ENCODE measurements at places on chromosomes 16 and 17.

DNA sequence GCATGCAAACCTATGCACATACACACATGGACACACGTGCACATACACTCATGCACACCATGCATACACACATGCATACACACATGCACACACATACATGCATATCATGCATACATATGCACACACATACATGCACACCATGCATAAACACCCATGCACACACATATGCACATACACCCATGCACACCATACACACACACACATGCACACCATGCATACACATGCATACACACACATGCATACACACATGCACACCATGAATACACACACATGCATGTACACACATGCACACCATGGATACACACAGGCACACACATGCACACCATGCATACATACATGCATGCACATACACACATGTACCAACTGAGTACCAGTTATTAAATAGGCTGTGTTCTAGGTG is 543.3 kb upstream of the EEF2KMT start:
- DNase-seq, result no peak

GRCh38 chr17:41064301-41064700 is 1.4 kb downstream of the KRTAP2-4 start:
- DNase-seq, result no peak

GRCh38 chr16:595942-596735 is 6.3 kb downstream of the RAB40C start:
- DNase-seq, result no peak

DNA sequence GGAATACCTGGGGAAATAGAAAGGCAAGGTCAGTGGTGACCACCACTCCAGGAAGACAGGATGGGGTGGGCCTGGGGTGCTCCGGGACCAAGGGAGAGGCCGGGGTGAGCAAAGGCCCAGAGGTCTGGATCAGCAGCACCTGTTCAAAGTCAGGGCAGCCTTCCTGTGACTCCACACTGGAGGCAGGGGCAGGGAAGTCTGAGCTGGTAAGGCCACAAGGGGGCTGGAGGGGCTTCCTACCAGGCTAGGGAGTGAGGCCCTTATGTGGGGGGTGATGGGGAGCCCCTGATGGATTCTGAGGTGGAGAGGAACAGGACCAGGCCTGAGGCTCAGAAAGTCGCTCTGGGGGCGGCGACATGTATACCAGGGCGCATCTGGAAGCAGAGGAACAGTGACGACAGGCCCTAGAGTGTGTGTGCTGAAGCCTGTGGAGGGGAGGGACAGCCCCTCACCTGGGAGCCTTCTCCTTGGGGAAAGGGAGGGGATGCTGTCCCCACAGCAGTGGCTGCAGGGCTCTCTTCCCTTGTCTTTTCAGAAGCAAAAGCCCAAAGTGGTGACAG is 3.7 kb downstream of the C16orf78 start:
- DNase-seq, result no peak

DNA sequence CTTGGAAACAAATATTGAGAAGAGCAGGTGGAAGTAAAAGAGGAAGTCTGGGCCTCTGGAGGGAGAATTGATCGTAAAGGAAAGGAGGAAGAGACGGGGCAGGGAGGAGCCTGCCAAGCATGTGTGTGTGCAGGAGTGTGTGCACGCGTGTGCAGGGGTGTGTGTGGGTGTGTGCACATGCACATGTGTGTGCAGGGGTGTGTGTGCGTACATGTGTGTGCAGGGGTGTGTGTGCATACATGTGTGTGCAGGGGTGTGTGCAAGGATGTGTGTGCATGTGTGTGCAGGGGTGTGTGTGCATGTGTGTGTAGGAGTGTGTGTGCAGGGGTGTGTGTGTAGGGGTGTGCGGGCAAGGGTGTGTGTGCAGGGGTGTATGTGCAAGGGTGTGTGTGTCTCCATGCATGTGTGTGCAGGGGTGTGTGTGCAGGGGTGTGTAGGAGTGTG is 10.0 kb downstream of the CEP295NL start:
- no peak for DNase-seq

GRCh38 chr16:7517496-7517895 is 184.9 kb downstream of the RBFOX1 start:
- no peak for DNase-seq

DNA sequence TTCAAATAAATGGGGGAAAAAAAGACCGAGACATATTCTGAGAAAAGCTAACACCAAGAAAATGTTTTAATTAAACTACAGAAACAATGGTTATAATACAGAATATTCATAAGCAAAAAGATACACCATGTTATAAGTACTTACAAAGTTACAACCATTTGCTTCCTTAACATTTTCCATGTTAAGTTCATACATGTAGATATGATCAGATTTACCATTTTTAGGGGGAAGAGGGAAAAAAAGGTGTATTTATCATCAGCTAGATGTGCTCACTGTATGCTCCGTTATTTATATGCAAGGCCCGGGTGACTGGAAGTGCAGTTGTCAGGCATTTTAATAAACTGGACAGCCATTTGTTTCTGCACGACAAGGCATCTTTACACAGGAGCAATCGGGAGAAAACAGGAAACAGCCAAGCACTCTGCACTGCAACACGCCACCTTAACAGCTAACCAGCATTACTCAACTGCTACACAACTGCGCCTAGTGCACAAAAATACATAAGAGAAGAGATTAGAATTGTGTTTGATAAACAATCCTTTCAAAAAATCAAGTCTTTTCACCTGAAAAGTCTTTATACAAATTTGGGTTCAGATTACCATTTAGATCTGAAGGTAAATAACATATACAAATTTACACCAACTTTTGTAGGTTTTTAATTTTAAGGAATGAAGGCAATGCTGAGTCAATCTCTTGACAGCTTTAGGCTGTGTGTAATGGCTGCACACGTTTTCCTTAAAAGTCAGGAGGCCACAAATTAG is 2.9 kb downstream of the SRSF2 start:
- DNase-seq, result no peak

DNA sequence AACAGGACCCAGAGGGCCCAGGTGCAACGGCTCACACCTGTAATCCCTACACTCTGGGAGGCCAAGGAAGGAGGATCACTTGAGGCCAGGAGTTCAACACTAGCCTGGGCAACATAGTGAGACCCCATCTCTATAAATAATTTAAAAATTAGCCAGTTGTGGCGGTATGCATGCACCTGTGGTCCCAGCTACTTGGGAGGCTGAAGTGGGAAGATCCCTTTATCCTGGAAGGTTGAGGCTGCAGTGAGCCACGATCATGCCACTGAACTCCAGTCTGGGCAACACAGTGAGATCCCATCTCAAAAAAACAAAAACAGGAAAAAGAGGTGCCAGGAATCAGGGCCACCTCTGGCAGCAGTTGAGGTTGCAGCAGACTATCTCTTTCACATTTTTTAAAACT is 85.7 kb upstream of the NUDT7 start:
- DNase-seq, result no peak

- DNase-seq, result no peak
These were observed 4.4 kb upstream of the NXPH3 start for GRCh38 chr17:49571283-49571682.

DNA sequence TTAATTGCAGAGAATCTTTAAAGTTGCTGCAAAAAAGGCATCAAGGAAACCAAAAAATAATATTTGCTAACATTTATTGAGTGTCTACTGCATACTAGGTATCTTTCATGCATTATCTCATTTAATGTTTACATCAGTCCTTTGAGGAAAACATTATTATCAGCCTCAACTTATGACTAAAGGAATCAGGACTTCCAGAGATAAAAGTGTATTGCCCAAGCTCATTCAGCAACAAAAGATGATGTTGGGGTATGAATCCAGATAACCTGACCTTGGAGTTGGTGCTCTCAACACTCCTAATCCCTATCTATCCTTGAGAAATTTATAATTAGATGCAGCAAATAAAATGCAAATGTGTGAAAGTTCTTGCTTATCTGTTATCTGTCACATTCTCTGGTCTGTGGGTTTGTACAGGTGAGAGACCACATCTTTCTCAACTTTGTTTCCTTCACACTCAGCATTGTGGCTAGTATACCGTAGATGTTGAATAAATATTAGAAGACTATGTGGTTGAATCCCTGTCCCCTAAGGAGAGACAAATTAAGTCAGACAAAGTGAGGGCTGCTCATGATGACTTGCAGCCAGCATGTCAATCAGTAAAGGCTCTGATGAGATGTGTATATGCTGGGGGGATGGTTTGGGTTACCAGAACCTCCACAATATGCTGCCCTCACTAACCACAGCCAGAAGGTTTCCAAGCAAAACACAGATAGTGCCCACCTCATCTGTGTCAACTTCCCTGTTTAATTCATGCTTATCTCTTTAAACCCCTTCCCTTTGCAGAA is 82.6 kb downstream of the NOG start:
- DNase-seq, result no peak

DNA sequence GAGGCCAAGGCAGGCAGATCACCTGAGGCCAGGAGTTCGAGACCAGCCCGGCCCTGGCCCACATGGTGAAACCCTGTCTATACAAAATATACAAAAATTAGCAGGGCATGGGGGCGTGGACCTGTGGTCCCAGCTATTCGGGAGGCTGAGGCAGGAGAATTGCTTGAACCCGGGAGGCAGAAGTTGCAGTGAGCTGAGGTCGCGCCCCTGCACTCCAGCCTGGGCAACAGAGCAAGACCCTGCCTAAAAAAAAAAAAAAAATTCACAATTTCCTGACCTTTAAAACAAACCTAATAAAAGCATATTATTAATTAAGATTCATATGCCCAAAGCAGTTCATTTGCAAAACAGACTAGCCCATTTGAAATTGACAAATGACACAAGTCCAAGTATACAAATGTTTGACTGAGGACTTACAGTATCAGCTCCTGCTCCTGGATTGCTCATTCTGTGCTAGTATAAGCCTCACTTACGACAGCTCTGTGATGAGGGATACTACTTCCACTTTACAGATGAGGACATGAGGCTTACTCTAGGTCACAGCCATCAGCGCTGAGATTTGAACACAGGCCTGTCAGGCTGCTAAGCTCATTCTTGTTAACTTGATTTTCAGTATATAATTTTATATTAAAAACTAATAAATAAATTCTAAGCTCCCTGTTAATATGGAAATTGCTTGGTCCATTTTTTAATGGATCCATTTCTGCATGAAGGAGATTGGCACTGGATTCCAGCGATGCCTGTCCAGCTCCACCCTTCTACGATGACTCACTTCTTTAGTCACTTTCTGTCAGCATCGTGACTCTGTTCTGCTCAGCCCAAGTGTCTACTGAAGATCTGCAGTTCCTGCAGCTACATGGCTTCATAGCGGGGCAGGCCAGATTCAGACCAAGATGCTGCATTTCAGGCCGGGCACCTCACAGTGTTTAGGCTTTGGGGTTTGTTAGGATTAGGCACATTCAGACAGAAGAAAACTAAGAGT is 88.2 kb downstream of the WDR59 start:
- DNase-seq, result no peak

DNA sequence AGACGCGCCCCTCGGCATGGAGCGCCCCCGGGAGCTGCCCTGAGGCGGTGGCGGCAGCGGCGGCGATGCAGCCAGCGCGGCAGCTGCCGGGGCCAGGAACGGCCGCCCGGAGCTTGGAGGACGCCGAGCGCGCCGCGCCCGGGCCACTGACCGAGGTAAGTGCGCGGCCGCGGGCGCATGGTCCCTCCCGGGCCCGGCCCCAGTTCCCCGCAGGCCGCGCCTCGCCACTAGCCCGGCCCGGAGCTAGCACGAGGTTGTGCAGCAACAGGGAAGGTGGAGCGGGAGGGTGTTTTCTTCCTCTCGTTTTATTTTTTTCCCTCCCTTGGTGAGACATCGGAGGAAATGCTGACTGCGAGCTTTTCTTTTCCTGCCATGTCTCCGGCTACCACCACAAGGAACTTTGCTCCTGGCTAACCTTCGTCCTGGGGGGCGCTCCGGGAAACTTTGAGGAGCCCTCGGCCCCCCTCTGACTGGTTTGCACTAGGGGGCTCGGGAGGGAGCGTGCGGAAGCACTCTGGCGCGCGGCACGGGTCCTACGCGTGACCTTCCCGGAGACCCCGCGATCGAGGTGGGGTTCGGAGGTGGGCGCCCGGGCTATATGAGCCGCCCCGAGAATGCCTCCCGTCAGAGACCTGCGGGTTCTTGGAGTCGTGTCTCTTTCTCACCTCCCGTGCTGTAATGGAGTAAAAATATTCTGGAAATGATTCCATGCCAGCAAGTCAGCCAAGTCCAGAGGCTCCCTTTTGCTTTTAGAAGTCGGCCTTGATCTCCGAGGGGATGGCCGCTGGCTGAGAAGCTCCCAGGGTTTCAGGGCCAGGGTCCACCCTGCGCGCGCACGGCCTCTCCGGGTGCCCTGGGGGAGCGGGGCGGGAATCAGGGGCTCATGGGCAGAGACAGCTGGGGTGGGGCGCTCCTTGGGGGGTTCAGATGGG is 868 bp downstream of the KCNJ12 start:
- DNase-seq, result no peak

GRCh38 chr17:79981661-79982101 is 54.0 kb downstream of the TBC1D16 start:
- DNase-seq, result no peak

DNA sequence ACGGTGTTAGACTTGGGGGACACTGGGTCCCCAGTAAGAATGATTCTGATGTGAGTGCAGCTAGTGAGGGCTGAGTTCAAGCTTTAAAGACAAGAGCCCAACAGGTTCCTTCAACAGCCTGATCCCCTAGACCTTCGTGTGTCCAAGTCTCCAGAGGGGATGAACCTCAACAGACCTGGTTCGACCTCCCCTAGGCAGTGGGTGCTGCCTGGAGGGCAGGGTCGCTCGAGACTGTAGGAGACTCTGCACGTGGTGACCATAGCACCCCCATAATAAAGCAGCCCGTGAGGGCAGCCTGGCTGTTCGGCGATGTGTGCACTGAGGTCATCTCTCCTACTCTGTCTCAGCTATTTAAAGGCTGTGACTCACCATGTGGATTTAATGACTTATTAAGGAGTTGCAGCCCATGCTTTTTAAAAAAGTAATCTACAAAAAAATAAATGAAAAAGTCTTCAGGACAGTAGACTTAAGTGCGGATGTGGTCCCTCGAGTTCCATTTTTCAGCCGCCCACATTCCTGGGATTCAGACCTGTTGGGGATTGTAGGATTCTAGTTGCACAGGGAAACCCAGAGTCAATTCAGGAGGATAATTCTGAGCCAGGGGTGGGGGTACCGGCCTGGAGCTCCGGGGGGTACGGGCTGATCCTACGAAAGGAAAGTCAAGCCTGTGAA is 23.4 kb upstream of the METRNL start:
- DNase-seq, result peak; percentile 6

DNA sequence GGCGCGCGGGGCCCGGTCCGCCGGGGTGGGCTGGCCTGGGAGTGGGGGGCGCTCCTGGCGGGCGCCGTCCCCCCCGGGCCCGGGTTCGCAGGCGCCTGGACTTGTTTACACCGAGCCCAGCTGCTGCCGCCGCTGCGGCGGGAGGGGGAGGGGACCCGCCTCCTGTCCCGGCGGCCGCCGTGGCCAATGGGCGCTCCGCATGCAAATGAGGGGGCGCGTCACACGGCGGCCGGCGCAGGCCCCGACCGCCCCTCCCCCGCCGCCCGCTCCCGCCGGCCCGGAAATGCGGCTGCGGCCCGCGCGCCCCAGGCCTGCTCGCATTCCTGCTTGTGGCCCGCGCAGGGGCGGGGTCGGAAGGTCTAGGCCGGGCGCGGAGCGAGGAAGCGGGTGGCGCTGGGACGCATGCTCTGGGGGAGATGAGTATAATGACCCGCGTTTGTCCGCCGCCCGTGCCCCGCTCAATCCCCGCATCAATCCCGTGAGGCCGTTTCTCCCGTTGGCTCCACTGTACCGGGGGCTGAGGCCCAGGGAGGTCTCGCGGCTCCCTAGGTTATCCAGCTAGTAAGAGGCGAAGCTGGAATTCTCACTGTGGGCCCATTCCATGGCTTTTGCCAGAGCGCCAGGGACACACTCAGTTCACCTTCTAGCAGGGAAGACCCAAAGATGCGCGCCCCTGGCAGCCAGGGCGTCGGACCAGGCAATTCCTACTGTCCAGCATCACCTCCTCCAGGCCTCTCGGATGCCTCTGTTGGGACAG is at the start of gene YPEL3:
YPEL3 (minus strand) TSS at position 109 of the 757 bp plus-strand sequence. CDS start 731 bp downstream, outside the sequence.
- DNase-seq, result peak; percentile 85

All from activated CD8-positive, alpha-beta memory T cell treated with anti-CD3 and anti-CD28 coated beads, Interleukin-2, amount 50 U/mL, for 4 hours (primary cell).